Suppressor macrophage treated with lipopolysaccharide for 1 hour (primary cell): ENCODE measurements at places on chromosomes 11 and 22.

DNA sequence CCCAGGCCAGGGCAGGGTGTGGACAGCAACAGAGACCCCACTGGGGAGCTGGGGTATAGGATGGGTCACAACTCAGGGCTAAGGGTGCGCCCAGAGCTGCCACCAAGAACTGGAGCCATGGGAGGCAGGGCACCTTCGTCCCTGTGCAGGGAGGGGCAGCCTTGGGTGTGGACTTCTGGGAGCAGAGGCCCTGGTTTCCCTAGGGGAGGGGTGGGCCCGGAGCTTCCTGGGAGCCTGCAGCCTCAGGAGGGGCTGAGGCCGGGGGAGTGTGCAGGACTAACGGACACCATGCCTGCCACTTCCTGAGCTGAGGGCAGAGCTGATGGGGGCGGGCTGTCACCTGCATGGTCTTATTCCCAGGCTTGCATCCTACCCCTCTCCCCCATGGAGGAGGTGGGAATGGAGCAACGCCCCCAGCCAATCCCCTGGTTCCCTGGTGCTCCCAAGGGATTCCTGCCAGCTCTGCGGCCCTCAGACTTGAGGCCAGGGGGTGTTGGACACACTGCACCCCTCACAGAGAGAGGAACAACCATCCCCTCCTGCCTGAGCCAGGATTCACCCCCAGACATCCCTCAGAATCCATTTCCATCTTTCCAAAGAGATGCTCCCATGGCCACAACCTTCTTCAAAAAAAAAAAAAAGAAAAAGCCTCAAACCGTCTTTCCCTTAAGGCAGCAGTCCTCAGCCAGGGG lies 225.7 kb downstream of the CTTN start:
- DNase-seq: no peak

DNA sequence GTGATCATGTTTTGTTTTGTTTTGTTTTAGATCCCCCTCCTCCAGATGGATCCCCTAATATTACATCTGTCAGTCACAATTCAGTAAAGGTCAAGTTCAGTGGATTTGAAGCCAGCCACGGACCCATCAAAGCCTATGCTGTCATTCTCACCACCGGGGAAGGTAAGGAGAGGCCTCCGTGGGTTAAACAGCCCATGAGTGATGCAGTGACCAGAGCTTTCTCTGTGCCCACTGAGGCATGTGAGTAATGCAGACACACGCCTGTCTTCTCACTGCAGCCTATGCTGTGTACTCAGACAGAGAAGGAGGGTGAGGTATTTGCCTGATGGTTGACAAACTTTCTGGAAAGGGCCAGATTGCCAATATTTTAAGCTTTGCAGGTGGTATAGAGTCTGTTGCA lies 73.7 kb upstream of the OR4B1 start:
- DNase-seq: no peak

GRCh38 chr11:12671370-12671769 lies 2.9 kb upstream of the TEAD1 start:
- no peak for DNase-seq

DNA sequence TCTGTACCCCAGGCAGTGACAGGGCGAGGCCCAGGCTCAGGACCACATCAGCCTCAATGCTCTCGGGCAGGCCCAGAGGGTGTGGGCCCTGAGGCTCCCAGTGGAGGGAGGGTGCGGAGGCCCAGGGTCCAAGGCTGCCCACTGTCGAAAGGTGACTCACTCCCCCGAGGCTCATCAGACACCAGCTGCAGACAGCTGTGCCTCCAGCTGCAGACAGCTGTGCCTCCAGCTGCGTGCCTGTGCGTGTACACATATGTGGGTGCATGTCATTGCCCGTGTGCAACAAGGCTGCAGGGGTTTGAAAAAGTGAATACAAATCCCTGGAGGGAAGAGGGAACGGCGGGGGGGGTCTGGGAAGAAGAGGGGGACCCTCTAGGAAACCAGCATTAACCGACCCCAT lies 134.3 kb downstream of the BRD1 start:
- no peak for DNase-seq

GRCh38 chr22:46796566-46797195 lies 34.2 kb downstream of the TBC1D22A start:
- DNase-seq: no peak

DNA sequence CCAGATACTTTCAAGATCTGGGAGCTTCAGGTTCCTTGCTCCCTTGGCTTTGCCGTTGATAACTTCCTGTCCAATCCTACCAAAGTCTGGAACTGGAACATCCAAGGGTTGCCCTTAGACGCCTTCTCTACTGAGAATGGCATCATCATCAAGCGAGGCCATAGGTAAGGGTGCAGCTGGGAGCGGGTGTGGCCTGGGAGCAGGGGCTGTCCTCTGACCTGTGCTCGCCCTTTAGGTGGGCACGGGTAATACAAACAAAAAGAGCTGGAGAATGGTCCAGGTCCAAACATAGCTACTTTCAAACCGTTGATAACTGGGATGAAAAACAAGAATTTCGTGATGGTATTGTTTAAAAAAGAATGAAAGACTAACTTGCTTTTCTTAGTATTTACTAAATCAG lies 25.0 kb downstream of the CASP12 start:
- DNase-seq: no peak

DNA sequence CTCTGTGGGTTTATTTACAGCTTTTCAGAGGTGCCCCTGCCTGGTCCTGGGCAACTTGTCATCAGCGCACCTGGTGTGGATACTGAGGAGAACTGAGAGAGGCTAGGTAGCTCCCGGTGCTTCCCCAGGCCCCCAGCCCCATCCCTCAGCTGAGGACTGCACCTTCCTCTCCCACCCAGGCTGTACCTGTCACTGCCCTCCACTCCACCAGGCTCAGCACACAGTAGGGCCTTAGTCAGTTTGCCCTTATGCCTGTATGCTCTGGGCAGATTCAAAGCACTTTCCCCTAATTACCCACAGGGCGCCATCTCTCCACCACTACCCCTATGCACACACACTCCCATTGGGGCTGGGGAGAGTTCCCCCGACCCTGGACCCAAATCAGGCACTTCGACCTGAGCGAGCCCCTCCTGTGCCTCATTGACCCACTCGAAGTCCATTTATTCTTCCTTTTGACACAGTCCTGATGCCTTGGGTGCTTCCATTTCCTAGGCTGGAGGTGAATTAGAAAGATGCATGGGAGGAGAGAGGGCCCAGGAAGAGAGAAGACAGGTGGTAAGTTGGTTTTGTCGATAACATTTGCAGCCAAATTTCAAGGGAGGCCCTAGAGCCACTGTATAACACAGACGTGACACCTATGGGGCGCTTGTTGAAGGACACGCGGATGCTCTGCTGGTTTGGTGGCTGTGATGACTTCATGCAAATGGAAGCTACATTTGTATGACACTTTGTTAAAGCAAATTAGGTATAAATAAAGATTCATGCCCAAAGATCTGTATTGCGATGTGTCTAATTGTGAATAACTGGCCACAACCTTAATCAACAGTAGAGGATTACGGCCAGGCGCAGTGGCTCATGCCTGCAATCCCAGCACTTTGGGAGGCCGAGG lies 13.8 kb upstream of the PICK1 start:
- DNase-seq: no peak

DNA sequence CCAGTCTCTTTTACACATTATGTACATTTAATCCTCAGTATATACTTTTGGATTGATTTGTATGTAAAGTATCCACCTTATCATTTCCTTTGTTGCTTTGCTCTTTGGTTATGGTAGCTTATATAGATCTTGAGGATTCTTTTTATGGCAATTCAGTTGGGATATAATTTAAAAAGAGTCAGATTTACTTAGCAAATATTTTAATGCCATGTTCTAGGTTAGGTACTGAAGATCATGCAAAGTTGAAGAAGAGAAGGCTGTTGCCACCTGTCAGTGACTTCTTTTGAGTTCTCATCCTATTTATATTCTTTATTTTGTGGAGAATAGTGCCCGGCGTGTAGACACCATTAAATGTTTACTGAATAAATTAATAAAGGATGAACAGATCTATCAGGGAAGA lies 279.7 kb downstream of the TMEM135 start:
- DNase-seq: no peak

- DNase-seq: no peak
Observed at GRCh38 chr22:30217698-30218560, 28.6 kb downstream of the LIF start.

DNA sequence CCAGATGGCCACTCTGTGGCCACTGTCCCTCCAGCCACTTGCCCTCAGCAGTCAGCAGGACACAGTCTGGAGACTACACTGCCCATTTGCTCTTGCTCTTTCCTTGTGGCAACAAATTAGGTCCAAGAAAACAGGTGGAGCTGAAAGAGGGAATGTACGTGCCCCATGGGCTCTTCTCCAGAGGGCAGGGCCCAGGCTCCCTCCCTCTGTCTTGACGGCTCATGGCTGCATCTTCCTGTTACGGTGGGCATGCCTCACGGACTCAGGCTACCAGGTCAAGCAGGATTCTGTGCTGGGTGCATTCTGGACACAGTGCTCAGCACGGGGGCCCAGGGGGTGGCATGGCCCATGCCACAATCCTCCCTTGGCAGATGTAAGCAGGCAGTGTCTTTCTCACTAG lies 71.3 kb downstream of the MED15 start:
- no peak for DNase-seq

GRCh38 chr22:33070600-33070999 lies 12.4 kb upstream of the SYN3 start:
- DNase-seq: no peak

DNA sequence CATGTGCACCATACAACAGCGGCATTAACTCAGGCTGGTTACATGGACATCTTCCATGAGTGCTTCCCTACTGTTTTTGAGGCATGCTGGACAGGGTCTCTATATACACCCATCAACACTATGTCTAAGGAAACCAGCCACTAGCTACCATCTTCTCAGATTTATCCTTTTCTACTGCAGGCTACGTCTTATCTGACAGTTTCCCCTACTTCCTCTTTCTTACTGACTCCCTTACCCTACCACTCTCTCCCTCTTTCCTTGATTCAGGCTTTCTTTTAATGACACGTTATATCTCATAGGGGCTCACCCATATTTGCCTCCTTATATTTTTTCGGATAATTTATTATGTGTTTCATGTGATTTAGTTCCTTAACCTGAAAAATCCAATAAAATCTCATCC lies 41.8 kb downstream of the DDI1 start:
- DNase-seq: no peak
